Activated T-cell treated with anti-CD3 and anti-CD28 coated beads for 4 hours (primary cell): ENCODE measurements at places on chromosomes 4 and X.

GRCh38 chr4:15451181-15451865, 18.4 kb upstream of the CC2D2A start:
- DNase-seq = no peak

GRCh38 chrX:149114001-149114400, 391.1 kb downstream of the IDS start:
- DNase-seq = no peak

GRCh38 chr4:110075083-110075738, 123.2 kb downstream of the ELOVL6 start:
- DNase-seq = no peak

DNA sequence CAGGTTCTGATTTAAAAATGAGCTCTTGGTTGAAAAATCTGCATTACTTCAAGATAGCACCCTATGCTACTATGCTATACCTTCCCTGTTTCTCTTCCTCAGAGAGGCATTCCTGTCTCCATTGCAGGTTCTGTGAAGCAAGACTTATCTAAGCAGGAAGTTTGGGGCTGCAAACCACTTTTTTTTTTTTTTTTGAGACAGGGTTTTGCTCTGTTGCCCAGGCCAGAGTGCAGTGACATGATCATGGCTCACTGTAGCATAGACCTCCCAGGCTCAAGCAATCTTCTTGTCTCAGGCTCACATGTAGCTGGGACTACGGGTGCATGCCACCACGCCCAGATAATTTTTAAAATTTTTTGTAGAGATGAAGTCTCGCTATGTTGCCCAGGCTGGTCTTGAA, 4.0 kb upstream of the CCNG2 start:
- DNase-seq = no peak

- DNase-seq = no peak
Observed at GRCh38 chr4:176593943-176594342, 198.8 kb downstream of the VEGFC start.

- no peak for DNase-seq
Observed at GRCh38 chr4:24559032-24559821, 25.1 kb downstream of the DHX15 start.

DNA sequence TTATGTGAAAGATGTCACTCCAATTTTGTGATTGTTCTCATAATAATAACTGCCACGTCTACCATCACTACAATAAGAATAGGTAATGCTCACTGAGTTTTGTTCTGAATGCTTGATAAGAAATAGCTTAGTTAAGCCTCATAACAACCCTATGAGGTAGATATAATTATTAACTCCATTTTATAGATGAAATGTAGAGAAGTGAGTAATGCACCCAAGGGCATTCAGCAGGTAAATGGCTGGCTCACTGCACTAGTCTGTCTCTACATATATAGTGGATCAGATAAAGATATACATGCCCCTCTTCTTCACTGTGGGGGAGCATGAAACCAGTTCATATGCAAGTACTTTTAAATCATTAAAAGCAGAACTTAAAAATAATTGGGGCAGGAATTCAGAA, 65.8 kb upstream of the SLC4A4 start:
- no peak for DNase-seq

DNA sequence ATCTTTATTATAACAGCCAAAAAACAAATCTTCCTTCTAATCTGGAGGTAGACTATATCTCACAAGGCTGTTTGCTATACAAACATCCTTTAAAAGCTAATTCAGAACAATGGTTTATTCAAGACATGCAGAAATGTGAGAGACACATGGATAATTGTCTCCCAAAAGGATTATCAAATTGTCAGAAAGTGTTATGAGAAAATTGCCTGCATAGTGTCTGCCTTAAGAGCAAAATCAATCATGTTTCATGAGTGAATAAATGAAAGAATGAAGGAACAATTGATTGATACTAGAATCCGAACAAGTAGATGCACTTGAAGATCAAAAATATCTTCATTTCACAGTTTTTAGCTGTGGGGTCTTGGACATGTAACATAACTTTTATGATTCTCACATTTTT, 621.7 kb upstream of the BOD1L1 start:
- DNase-seq = no peak

- no peak for DNase-seq
Observed at GRCh38 chr4:138831948-138832347, 183.6 kb upstream of the NOCT start.

DNA sequence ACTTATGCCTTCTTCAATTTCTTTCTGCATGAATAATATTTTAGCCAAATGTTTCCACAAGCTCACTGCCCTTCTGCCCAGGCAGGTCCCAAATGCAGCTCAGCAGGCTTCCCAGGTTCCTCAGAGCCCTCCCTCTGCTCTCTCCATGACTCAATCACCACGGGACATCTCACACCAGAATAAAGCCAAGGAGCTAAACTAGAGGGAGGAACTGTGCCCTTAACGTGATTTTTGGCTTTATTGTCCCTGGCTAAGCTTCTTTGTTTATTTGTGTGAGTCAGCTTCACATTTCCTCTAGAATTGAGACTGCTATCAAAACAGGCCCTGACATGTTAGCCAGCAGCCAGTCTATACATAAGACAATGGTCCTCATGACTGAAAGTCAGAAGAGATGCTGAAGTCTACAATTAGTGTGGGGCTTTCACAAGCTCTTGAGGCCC, 186.4 kb upstream of the GALNT7 start:
- no peak for DNase-seq

- no peak for DNase-seq
Observed at GRCh38 chr4:120977435-120977997, 55.0 kb upstream of the PRDM5 start.

- DNase-seq = no peak
Observed at GRCh38 chr4:105093975-105094374, 52.7 kb upstream of the TET2 start.

- no peak for DNase-seq
Observed at GRCh38 chr4:112847781-112848180, 201.7 kb upstream of the ANK2 start.

DNA sequence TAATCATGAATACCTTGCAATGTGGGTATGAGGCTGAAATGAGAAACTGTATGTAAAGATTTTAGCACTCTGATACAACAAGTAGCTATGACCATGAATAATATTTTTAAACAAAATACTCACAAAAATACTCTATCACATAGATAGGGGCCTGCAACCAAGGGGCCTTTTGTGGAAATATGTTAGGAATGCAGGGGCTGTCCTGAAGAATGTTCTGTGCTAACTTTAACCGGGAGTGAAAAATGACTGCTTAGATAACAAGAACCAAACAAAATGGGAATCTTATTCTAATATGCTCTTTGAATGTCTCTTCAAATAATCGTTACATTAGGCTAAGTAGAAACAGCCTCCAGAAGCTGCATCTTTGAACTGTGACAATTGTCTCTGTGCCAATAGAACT, 37.9 kb upstream of the GYPA start:
- no peak for DNase-seq

- DNase-seq = no peak
Observed at GRCh38 chr4:180990931-180991330, 1252.3 kb upstream of the TENM3 start.

DNA sequence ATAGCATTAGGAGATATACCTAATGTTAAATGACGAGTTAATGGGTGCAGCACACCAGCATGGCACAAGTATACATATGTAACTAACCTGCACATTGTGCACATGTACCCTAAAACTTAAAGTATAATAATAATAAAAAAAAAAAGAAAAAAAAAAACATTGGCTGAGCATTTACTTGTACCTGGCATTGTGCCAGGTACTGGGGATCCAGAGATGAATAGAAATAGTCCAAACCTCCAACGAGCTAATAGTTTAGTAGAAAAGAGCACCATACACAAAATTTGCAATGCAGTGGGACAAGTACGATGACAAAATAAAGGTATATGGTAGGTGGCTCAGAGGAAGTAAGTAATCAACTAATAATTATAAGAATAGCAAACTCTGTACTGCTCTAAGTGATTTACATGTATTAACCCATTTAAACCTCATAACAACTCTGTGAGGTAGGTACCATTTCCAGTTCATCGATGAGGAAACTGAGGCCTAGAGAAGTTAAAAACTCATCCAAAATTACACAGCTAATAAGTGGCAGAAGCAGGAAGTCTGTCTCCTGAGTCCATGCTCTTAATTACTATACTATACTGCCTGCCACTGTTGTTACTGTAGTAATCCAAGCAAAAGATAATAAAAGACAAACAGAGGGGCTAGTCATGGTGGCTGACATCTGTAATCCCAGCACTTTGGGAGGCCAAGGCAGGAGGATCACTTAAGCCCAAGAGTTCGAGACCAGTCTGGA, 319.3 kb downstream of the OPHN1 start:
- no peak for DNase-seq

DNA sequence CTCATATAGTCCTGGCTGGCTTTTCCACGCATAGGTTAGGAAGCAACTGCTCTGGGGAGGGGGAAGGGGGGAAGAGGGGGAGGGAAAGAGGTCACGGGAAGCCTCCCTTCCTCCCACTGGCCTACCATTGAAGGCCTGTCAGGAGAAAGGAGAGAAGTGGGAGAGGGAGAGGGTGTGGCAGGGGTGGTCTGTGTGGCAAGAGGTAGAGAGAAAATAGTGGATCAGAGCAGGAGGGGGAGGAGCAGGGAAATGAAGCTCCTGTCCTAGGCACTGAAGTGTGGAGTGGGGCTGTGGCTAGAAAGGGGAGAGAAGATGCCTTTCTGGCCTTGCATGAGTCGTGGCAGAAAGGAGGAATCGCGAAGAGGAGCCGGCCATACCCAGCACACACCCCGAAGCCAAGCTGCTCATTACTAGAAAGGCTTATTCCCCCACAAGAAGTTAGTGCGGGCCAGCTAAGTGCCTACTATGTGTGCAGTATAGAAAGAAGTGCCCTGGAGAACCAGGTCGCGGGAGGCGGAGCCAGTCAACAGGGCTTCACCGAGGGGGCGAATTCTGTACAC, 1.1 kb upstream of the TMEM164 start:
- DNase-seq = no peak

GRCh38 chrX:139844884-139845283, 88.0 kb downstream of the ATP11C start:
- no peak for DNase-seq

- DNase-seq = no peak
Observed at GRCh38 chr4:155638195-155638965, 28.3 kb upstream of the GUCY1A1 start.

GRCh38 chr4:73234712-73235111, 23.9 kb downstream of the ANKRD17 start:
- no peak for DNase-seq

DNA sequence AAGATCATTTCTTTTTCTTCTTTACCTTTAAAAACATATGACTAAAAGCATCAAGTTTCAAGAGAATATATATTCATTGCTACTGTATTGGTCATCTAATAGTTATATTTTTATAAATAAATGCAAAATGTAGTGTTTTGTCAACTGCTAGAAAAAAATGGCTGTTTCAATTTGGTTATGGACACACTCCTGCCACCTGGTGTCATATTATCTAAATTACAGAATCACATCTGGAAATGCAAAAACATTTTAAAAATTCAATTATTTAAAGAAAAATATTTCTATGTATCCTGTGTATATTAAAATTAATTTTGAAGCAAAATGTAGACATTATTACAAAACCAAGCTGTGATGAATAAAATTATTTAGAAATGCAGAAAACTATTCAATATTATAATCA, 329.4 kb upstream of the PCDH18 start:
- DNase-seq = no peak

- DNase-seq = no peak
Observed at GRCh38 chr4:54539500-54540029, 118.2 kb upstream of the KIT start.

- DNase-seq = no peak
Observed at GRCh38 chr4:109861916-109862511, 14.1 kb downstream of the LRIT3 start.

DNA sequence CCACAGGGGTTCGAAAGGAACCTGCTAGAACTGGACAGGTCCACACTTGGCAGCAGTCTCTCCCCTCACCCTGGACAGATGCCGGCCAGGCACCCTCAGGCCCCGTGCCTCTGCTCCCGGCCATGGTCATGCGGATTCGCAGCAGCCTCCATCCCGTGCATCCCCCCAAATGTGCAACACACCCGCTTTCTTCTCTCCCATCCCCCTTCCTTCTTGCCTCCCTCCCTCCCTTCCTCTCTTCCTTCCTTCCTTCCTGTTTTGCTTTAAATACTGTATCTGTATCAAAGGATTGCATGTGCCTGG, 35.0 kb upstream of the HMX1 start:
- no peak for DNase-seq

DNA sequence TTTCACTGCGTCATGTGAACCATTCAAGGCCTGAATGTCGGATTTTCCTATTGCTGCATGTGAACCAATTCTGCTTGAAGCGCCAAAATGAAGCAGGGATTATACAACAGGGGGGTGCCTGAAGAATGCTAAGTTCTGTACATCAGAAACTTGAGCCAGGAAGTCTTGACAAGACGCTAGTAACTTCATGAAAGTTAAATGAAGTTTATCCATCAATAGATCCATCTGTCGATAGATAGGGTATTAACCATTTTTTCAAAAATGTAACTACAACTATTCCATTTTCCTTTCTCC, 590 bp upstream of the NAF1 start:
- DNase-seq = no peak

DNA sequence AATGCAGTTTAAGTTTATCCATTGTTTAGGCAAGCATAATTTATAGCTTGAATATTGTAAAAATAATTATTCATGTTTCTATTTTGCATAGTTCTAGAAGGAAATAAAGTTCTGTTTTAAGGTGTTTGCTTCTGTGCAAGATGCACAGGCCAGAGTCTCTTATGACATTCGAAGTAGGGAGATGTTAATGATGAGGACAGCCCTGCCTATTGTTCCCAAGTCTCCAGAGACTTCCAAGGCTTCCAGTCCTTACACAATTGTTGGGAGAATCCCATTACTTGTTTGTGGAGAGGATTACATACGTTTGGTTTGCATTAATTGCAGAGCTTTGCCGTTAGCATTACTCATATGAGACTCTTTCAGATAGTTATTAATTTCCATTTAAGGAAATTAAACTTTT, 96.2 kb upstream of the ANK2 start:
- DNase-seq = no peak

DNA sequence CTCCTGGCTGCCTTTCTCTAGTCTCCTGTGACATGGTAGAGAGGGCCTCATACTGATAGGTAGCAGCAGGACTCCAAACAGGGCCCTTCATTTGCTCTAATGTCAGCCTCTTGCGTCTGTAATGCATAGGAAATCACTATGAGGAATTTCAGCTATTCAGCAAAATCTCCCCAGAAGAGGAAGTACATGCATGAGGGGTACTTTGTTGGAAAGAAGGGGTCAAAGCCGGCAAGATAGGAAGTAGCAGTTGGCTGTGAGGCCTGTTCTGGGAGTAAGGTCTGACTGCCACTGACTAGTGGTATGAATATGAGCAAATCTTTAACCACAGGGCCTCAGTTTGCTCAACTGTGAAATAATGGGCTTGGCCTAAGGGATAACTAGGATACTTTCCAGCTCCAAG, 283.2 kb downstream of the ARHGAP10 start:
- DNase-seq = no peak

- no peak for DNase-seq
Observed at GRCh38 chrX:53294024-53294648, 12.8 kb upstream of the IQSEC2 start.

DNA sequence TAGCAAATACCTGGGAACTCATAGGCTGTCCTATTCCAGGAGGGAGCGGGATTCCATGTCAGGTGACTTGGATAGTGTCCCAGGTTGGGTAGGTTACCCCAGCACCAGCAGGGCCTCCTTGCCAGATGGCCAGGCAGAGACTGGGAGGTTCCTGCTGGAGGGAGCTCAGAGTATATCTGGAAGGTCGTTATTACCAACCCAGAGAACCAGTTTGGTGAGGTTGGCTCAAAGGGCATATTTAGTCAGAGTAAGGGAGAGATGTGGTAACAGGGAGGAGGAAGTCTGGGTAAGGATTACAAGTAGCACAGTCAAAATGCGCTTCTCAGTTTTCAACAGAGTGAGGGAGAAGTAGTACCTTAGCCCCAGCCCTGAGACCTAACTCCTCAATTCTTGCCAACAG, 53.3 kb upstream of the LNX1 start:
- DNase-seq = no peak
